H9 (cell line): ENCODE measurements at places on chromosomes 12 and 14.

DNA sequence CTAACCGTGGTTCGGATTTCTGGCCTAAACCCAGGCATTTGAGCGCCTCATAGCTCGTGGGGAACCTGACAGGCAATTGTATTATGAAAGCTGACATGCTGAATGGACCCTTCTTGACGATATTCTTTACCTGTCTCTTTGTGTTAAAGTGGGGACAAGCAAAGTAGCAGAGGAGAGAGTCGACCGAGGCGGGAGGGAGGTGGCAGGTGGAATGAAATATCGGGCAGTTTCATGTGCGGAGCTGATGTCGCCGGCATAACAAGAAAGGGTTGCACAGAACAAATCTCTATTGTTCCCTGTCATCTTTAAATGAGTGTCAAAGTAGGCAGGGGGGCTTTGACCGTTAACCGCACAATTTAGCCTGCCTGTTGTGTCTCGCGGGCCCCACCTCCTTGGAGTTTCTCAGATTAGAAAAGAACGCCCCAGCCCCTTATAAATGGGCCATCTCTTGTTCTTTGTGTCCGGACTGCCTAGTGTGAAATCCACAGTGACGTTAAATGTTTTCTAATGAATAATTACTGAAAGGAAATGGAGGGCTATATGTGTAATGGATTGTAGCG, 11.5 kb downstream of the MYO1H start:
- no peak overlapping the region for H3K4me3 ChIP-seq
- no peaks in the 10 kb centered on the region for H3K4me1 ChIP-seq
- no peaks in the 10 kb centered on the region for H3K36me3 ChIP-seq

GRCh38 chr12:30010071-30011052, 226.6 kb upstream of the TMTC1 start:
- DNase-seq, result no peak
- no peak overlapping the region for H3K27ac ChIP-seq
- H3K36me3 ChIP-seq, result no peaks in the 10 kb centered on the region
- H3K27me3 ChIP-seq, result no peaks in the 10 kb centered on the region

DNA sequence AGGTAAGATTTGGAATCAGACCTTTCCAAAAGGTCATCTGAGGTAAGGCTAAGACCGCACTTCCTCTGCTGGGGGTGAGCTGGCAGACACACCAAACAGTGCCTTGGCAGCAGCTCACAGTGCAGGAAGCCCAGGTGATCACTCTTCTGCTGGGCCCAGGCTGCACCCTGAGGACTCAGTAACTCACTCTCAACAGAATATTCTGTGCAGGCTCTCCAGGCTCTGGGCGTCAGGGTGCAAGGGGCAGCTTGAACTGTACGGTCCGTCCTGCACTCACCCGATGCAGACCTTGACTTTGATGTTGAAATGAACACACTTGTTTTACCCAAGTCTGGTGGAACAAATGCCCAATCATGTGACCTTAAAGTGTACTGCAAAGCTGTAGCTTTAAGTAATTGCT, 6.0 kb downstream of the ALKBH2 start:
- H3K4me3 ChIP-seq, result no peak overlapping the region
- no peak overlapping the region for H3K27ac ChIP-seq
- DNase-seq, result no peak
- H3K4me1 ChIP-seq, result no peaks in the 10 kb centered on the region

- H3K4me3 ChIP-seq, result no peak overlapping the region
- peaks cover 20% of the 10 kb centered on the region for H3K36me3 ChIP-seq
- H3K27ac ChIP-seq, result no peak overlapping the region
- no peak for DNase-seq
Measured at GRCh38 chr12:95262808-95263207, 45.2 kb downstream of the VEZT start.

DNA sequence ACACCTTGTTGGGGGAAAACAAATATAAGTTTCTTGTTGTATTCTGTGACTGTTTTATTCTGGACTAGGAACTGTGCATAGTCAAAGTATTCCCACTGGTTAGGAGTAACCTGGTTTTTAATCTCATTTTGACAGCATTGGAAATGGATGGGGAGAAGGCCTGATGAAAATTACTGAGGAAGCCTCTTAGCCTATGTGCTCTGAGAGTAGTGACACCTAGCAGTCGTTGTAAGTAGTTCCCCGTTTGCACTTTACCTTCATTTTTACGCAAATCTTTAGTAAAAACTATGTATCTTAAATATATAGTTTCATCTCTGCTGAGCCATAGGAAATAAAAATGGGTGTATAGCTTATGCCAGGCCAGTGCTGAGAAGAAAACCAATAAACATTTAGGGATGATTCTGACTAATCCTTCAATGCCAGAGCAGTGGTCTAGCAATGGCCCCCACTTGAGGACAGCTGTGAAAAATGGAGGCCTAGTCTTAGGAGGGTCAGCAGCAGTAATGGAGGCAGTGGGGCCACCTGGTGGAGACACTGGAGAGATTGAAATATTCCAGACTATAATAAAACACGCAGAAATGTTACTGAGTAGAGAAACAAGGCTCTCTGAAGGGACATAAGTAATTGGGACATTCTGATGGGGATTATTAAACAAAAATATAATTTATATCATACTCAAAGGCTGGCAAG, 133.2 kb upstream of the NOVA1 start:
- peak; percentile 63 for DNase-seq
- H3K27me3 ChIP-seq, result no peaks in the 10 kb centered on the region

DNA sequence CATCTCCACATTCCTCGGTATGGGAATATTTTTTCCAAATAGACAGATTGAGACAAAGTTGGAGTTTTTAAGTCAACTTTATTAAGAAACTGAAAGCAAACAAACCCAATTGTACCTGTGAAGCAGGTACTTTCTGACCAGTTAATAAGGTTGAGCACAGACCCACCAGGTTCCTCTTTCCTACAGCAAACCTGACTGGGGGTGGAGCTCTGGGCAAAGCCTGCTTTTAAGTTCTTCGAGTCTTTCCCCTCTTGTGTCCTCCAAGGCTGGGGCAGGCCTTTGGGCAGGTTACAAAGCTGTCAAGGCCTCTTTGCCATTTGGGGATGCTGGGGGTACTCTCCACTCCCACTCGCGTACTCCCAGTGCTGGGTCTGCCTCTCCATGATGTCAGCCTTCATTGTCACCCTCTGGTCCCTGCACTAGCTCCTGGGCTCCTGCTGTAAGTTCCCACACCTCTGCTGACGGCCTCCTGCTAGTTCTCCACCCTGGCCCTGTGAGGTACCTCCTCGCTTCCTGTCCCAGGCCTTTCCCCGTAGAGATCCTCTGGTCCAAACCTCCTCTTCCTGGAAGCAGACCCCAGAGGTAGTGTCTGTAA, 3.2 kb downstream of the KCNH3 start:
- no peaks in the 10 kb centered on the region; the same call in 1 of the 2 replicates for H3K4me1 ChIP-seq
- no peaks in the 10 kb centered on the region for H3K36me3 ChIP-seq
- no peak for DNase-seq
- H3K4me3 ChIP-seq, result no peak overlapping the region
- H3K27ac ChIP-seq, result no peak overlapping the region
- H3K27me3 ChIP-seq, result peaks cover 55% of the 10 kb centered on the region

DNA sequence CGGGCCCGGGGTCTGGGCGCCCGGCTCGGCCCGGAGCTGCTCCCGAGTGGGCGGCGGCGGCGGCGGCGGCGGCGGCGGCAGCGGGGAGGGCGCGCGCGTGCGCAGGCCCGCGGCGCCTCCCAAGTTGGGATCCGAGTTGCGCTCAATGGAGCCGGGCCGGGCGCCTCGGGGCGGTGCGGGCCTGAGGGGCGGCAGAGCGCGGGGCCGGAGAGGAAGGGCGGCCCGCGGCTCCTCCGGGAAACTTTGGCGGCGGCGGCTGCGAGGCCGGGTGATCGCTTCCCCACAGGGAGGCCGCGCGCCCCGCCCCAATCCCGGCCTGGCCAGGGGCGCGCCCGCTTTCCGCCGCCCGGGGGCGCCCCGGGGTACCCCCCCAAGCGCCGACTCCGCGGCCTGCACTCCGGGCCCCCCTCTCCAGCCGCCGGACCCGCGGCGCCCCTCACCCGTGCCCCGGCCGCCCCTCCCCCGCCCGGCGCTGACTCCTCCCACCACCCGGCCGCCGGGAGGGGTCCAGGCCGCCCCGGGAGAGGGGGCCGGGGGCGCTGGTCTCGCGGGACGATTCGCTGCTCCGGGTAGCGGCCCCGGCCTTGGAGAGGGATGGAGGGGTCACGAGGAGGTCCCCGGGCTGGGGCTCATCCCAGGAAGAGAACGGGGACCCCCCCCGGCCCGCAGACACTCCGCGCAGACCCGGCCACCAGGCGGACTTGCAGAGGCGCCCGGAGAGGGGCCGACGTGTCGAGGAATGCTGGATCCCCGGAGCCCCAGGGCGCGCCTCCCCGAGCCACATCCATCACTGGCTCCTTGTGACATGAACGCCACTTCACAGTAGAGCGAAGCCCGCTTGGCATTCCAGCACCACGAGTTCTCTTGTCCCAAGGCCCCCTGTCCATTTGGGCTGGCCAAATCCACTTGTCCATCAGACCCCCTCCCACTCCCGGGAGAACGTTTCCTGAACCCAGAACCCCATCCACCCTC, at the start of gene RILPL1:
RILPL1 (minus strand) TSS at position 48 of the 972 bp plus-strand sequence. CDS start 237 bp downstream, outside the sequence.
- no peak within 1 kb of the TSS for H3K27ac ChIP-seq
- H3K4me3 ChIP-seq, result peak within 1 kb of the TSS; percentile 77
- peak; percentile 78 for DNase-seq
- H3K36me3 ChIP-seq, result peaks cover 6% of the 10 kb centered on the region
- no peaks in the 10 kb centered on the region for H3K4me1 ChIP-seq
- no peaks in the 10 kb centered on the region for H3K27me3 ChIP-seq

- H3K27ac ChIP-seq, result no peak overlapping the region
- H3K27me3 ChIP-seq, result no peaks in the 10 kb centered on the region
- no peak overlapping the region for H3K4me3 ChIP-seq
- DNase-seq, result no peak
- peaks cover 4% of the 10 kb centered on the region; the same call in 1 of the 2 replicates for H3K4me1 ChIP-seq
Measured at GRCh38 chr12:6226679-6227051, 26.5 kb downstream of the CD9 start.

GRCh38 chr14:36020120-36021029, 156.1 kb downstream of the PTCSC3 start:
- H3K36me3 ChIP-seq, result no peaks in the 10 kb centered on the region
- no peak for DNase-seq
- H3K27me3 ChIP-seq, result no peaks in the 10 kb centered on the region
- H3K4me1 ChIP-seq, result no peaks in the 10 kb centered on the region

- no peak overlapping the region for H3K27ac ChIP-seq
- H3K27me3 ChIP-seq, result no peaks in the 10 kb centered on the region
- peak; percentile 41 for DNase-seq
Measured at GRCh38 chr12:112107306-112108201, 1.0 kb downstream of the NAA25 start.

- DNase-seq, result peak; percentile 59
- no peaks in the 10 kb centered on the region for H3K36me3 ChIP-seq
- no peaks in the 10 kb centered on the region for H3K27me3 ChIP-seq
Measured at GRCh38 chr12:89883630-89884389, 175.2 kb upstream of the ATP2B1 start.

DNA sequence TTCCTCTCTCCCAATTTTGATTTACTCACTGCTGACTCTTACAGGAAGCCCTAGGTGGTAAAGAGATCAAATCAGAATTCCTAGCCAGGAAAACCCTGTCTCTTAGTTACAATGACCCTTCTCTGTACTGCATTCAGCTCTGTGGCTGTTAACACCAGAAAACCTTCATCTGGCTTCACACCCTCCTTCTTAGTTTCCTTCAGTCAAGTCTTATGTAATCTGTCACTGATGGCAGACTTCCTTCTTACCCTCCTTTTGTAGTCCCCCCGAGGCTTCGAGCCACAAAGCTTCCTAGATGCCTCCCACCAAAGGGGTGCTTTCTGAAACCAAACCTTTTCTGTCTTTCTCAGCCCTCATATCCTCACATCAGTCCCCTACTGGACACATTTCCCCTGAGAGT, 16.5 kb downstream of the NGDN start:
- H3K4me1 ChIP-seq, result peaks cover 20% of the 10 kb centered on the region
- peak overlapping the region; percentile 25 for H3K27ac ChIP-seq
- H3K36me3 ChIP-seq, result no peaks in the 10 kb centered on the region
- DNase-seq, result no peak
